Foreskin keratinocyte (primary cell): ENCODE measurements at places on chromosomes 2 and 18.
A peak's percentile ranks its signal among the peaks of the same experiment; 100 is the strongest.

DNA sequence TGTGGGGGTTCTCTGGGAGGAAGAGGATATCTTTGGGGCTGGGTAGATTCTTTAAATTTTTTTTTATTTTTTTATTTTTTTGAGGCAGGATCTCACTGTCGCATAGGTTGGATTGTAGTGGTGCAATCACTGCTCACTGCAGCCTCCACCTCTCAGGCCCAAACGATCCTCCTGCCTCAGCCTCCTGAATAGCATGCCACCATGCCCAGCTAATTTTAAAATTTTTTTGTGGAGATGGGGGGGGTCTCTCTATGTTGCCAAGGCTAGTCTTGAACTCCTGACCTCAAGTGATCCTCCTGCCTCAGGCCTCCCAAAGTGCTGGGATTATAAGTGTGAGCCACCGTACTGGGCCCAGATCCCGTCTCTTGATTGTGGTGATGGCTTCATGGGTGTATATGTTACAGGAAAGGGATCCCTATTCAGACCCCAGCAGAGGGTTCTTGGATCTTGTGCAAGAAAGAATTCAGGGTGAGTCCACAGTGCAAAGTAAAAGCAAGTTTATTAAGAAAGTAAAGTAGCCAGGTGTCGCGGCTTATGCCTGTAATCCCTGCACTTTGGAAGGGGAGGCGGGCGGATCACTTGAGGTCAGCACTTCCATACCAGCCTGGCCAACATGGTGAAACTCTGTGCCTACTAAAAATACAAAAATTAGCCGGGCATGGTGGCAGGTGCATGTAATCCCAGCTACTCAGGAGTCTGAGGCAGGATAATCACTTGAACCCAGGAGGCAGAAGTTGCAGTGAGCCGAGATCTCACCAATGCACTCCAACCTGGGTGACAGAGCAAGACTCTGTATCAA is 2.0 kb upstream of the C2orf68 start:
- no peak for DNase-seq

GRCh38 chr2:79740879-79741443 is 228.1 kb downstream of the CTNNA2 start:
- DNase-seq, result no peak

DNA sequence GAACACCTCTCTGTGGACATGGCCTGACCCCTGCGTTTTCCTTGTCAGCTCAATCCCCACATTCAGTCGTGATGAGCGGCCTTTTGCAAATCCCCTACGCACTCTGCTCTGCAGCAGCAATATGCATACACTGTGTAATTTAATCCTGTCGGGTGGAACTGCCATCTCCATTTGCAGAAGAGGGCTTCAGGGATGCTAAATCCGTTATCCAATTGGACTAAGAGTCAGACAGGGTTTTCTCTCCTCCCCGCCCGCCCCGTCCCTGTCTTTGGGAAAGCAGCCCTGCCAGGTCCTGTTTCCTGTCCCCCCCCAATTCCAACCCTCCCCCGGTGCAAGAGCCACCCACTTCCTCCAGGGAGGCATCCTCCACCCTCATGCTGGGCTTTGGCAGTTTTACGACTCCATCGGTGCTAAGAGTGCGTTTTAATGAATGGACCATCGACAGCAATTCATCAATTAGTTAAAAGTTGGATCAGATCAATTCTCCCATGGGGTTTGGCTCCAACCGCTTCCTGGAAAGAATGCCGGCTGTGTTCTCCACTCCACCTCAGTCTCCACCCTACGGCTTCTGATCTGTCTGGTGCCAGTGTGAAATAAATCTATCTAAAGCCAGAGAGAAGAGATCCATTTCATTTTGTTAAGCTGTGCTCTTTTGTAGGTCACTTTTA is 53.5 kb upstream of the ASAP2 start:
- no peak for DNase-seq

DNA sequence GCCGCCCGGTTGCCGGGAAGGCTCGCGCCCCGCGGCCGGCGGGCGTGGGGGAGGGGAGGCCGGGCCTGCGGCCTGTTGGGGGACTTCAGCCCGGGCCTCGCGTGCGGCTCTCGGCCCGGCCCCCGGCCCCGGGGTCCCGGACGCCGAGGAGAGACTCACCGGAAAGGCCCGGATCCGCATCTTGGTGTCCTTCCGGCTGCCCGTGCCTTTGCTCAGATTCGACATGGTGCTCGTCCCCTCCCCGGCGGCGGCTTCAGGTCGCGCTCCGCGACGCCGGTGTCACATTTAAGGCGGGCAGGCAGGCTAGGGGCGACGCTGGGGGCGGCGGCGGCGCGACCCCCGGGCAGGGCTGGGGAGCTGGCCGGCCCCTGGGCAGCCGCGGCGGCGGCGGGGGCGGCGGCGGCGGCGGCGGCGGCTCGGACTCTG is 365 bp downstream of the CUL3 start:
- DNase-seq, result no peak

DNA sequence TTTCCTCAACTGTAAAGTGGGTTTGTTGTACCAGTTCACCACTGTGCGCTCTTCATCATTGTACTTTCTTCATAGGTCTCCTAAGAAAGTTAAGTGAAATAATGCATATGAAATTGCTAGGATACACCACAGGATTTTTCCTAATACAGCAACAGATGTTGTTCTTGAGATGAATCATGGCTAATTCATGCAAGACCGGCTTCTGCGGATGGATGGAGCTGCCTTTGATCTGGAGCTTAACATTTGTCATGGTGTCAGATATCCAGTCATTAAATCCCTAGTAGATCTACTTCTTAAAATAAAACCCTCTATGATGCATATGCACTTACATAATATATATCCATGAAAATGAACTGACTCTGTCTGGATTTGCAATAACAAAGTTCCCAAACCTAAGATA is 114.1 kb downstream of the COL6A3 start:
- peak; percentile 95 for DNase-seq
